Fibroblast of upper back skin (primary cell): ENCODE measurements at places on chromosomes 2 and 18.

GRCh38 chr18:27313678-27314077 is 128.6 kb upstream of the CHST9 start:
- DNase-seq, result no peak

DNA sequence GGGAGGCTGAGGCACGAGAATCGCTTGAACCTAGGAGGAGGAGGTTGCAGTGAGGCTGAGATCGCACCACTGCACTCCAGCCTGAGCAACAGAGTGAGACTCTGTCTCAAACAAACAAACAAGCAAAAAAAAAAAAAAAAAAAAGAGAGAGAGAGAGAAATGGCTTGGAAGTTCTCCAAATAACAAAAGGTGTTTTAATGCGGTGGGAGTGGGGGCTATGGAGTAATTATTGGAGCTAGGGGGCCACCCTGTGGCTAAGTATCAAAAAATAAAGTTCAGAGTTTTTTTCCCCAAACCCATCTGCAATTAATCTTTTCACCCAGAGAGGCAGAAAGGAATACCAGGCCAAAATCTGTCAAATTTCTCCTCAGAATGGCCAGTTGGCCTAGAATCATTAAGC is 23.0 kb upstream of the CEP68 start:
- DNase-seq, result peak; percentile 23

DNA sequence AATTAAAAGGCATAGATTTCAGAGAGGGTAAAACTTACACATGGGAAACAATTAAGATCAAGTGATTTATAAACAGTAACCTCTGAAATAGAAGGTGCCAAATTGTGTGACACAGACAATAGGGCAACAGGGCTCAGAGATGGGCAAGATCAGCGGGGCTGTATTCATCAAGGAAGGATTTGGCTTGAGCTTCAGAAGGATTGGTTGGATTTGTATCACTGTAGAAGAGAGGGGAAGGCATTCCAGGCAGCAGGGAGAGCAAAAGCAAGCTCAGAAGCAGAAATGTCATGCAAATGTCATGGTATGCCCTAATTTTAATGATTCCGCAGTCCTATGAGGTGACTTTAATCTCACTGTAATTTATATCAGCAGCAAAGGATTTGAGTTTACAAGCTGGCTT is 415.0 kb upstream of the NRP2 start:
- no peak for DNase-seq

GRCh38 chr2:71212336-71212735 is 14.6 kb downstream of the PAIP2B start:
- DNase-seq, result no peak

DNA sequence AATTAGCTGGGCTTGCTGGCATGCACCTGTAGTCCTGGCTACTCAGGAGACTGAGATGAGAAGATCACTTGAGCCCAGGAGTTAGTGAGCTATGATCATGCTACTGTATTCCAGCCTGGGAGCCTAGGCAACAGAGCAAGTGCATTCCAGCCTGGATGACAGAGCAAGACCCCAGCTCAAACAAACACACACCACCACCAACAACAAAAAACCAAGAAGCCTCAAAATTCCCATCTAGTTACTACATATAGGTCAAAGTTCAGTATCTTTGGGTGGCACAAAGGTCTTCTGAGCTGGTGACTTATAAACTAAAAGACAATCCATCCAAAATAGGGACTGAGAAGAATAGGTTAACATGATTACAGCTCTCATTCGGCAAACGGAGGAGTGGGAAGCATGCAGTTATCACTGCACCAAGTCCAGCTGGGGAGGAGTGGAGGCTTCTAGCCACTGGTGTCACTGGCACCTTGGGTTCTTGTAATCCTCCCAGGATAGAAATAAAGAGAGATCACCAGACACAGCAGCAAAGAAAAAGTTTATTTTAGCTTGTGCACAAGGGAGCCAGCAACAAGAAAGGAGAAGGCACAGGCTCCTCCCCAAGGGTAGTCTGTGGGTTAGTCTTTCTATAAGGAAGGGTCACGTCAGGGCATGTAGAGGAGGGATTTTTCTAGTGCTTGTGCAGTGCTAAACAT is 57.4 kb downstream of the SH2D6 start:
- no peak for DNase-seq

DNA sequence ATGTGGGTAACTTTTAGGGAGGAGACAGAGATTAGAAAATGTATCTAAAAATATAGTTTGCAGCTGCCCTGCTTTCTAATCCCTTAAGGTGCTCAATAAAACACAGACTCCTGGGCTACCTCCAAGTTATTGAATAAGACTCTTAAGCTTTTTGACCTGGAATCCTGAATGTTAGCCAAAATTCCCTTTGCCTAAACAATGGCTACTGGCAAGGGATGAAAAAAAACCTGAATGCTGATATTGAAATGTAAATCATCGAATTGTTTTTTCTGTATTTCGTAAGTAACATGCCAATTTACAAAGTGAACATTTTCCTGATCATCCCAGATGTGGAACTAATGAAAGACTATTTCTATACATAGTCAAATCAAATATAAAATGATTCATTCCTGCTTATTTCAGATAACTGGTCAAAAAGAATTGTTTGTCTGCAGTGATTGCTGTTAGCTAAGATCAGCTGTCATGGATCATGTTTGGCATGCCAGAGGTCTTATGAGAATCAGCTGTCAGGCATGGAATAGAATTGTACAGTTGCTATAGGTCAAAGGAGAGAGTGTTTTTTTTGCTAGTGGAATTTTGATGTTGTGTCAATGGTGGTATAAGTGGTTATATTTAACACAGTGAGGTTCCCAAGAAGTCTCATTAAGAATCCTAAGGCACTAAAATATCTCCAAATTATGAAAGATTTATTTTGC is 363.6 kb upstream of the CWC22 start:
- no peak for DNase-seq
